NCI-H526 (cell line): ENCODE measurements at places on chromosomes 16 and 17.

GRCh38 chr17:49587366-49588073 lies 11.8 kb downstream of the NXPH3 start:
- no peak for DNase-seq

- DNase-seq: no peak
Measured at GRCh38 chr17:7972131-7972785, 30.2 kb upstream of the GUCY2D start.

DNA sequence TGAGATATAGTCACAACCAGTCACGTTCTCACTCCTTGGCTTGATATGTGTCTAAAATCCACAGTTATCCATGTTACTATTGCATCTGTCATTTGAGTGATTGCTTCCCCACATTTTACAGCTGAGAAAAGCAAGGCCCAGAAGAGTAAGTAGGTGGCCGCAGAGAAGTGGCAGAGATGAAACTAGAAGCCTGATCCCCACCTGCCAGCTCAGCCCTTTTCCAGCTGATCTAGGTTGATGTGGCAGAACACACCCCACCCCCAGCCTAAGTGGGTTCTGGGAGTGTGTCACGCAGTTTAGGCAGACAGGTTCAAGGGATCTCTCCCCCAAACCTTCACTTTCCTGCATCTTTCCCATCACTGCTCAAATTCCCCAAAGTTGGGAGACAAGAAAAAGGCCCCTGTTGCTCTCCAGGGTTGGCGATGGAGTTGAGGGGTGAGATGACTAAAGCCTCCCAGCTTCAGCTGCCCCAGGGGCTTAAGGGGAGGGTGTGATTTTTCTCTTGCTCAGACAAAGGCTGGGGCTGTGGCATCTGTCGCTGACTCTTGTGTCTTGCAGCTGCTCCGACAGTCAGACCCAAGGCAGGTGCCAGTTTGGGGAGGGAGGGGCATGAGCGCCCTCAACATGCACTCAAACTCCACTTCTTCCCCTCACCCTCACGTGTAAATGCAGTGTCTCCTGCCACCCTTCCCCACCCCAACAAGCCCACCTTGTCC lies 48.9 kb upstream of the LHX1 start:
- no peak for DNase-seq

DNA sequence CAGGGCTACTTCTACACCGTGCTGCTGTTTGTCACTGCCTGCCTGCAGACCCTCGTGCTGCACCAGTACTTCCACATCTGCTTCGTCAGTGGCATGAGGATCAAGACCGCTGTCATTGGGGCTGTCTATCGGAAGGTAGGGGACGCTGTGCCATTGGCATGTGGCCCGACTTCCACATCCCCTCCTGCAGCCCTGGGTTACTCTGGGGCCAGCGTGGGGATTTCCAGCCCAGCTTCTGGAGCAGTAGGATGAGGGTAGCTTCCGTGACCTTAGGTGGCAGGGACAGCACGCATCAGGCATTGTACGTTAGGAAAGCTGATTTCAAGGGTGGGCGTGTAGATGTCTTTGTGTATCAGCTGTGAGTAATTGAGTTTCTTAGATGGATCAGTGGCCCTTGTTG lies 96.5 kb downstream of the ABCC1 start:
- DNase-seq: no peak

- no peak for DNase-seq
Measured at GRCh38 chr17:60158751-60159478, 9.1 kb downstream of the CA4 start.

- DNase-seq: no peak
Measured at GRCh38 chr16:20410121-20410723, 888 bp downstream of the ACSM5 start.

GRCh38 chr16:46801428-46802049 lies 29.4 kb downstream of the C16orf87 start:
- peak; percentile 22 for DNase-seq

DNA sequence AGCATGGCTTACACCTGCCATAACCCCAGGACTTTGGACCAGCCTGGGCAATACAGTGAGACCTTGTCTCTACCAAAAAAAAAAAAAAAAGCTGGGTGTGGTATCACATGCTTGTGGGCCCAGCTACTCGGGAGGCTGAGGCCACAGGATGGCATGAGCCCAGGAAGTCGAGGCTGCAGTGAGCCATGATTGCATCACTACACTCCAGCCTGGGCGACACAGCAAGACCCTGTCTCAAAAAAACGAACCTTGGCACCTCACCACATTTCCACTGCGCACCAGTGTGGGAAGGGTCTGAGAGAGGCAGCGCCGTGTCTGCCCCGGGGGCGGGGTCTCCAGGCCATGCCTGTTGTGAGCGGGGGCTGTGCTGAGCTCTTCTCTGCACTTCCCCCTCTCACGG lies 6.3 kb downstream of the ACSF3 start:
- DNase-seq: no peak

GRCh38 chr16:6835941-6836340 lies 496.7 kb upstream of the RBFOX1 start:
- DNase-seq: no peak

GRCh38 chr16:24526701-24527495 lies 12.5 kb upstream of the RBBP6 start:
- DNase-seq: no peak

- DNase-seq: no peak
Measured at GRCh38 chr16:5003211-5003610, 30.5 kb downstream of the NAGPA start.

GRCh38 chr16:67662653-67663010 lies 1.9 kb downstream of the PARD6A start:
- DNase-seq: no peak
